ENCODE measurements at places on chromosomes 1 and 21.

GRCh38 chr1:201728731-201729130 lies 100.2 kb upstream of the IPO9 start:
- no peak for DNase-seq

DNA sequence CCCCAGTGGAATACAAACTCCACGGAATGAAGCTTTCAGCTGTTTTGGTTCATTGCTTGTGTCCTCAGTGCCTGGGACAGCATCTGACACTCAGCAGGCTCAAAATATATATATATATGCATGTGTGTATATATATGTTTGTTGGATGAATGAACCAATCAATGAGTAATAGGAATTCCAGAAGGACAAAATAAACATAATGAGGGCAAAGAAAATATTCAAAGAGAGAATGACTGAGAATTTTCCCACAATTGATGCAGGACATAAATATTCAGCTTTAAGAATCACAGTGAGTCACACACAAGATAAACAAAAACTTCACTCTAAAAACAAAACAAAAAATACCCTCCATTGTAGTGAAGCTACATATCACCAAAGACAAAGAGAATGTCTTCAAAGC lies 64.0 kb downstream of the CHD5 start:
- no peak for DNase-seq

GRCh38 chr1:9126511-9126910 lies 2.4 kb downstream of the GPR157 start:
- DNase-seq: no peak

- no peak for DNase-seq
Observed at GRCh38 chr1:180945551-180945950, 32.9 kb downstream of the KIAA1614 start.

DNA sequence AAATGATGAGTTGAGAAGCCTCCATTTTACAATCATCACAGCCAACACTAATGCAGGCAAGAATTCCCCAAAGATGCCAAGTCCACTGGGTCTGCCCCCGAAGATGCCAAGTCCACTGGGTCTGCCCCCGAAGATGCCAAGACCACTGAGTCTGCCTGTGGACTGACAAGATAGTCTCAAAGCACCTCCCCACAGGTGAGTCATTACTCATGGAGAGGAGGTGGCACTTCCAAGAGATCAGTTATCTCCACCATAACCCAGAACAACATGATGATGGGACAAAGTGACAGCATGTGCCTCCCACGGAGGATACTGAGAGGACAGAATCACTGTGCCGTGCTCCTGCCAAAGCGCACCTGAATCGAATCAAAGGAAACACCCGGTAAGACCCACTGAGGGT lies 4.8 kb downstream of the PTTG1IP start:
- no peak for DNase-seq

DNA sequence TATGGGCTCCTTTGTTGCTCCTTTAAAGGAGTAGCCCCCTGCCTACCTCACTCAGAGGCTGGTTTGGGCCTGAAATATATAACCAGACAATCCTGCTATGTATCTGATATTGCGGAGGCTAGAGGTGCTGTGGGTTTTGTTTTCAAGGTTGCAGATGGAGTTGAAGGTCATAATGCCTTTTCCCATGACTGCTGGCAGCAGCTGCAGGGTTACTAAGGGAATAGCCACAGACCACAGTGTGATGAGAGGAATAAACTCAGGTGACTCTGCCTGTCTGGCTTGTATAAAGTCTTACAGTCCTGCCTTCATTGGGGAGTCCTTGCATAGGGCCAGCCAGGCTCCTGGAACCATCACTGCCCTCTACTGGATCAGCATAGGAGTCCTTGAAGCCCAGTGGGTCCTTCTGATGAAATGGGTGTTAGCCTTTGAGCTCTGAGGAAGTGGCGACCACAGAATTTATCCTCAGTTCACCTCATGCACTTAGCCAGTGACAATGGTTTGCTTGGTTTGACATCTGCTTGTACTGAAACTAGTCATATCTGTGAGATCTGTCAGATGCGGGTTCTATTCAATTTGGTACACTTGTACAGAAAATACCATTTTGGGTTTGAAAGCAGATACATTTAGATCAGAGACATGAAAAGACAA lies 174.4 kb upstream of the HMCN1 start:
- peak; percentile 88 for DNase-seq

- DNase-seq: no peak
Observed at GRCh38 chr1:228548788-228549187, 61.6 kb downstream of the RNF187 start.

DNA sequence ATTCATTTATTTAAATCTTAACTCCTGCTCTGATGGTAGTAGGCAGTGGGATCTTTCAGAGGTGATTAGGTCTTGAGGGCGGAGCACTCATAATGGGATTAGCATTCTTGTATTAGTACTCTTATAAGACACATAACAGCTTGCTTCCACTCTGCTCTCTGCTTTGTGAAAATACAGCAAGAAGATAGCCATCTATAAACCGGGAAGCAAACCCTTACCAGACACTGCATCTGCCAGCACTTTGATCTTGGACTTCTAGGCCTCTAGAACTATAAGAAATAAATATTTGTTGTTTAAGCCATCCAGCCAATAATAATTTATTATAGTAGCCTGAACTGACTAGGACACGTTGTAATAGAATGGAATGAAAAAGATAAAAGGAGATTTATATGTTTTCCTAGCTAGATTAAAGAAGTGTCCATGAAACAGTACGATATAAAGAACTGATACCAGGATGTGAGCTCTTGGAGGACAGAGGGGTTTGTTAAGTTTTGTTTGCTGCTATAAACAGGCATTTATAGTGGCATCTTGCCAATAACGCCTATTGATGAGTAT lies 869.9 kb downstream of the MRPL39 start:
- no peak for DNase-seq

DNA sequence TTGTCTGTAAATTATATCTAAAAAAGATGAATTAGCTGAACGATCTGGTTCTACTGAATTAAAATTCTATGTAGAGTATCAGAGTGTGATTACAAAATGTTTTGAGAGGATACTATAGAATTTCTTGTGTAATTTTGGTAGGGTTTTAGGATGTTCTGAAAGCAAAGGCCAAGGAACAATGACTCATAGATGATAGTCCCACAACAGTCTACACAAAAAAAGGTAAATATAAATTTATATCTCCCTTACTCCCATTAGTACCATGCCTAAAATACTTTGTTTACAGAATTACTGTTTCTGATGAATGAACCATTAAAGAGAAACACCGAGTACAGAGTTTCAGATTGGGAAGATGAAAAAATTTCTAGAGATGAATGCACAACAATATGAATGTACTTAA lies 9.5 kb downstream of the EDEM3 start:
- no peak for DNase-seq

All from activated CD4-positive, alpha-beta T cell treated with anti-CD3 and anti-CD28 coated beads, Interleukin-2, amount 50 U/mL, for 16 hours (primary cell).